ENCODE measurements at places on chromosomes 7 and 10.
A peak's percentile ranks its signal among the peaks of the same experiment; 100 is the strongest.

DNA sequence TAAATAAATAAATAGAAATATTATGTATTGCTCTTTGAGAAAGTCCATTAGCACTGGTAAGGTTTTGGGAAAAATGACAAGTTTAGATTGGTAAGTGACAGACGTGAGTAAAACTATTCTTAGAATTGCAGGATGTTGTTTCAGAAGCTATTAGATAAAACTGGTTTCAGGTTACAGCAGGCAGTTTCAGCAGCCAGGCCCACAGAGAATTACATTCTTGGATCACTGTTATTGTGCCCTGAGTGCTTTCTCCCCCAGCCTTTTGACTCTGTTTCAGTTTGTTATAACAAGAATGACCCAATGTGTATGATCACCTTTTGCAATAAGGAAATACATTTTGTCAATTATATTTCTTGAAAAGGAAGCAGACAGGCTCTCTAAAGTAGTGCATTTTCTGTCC, 86.5 kb downstream of the DKK1 start:
- DNase-seq = no peak

DNA sequence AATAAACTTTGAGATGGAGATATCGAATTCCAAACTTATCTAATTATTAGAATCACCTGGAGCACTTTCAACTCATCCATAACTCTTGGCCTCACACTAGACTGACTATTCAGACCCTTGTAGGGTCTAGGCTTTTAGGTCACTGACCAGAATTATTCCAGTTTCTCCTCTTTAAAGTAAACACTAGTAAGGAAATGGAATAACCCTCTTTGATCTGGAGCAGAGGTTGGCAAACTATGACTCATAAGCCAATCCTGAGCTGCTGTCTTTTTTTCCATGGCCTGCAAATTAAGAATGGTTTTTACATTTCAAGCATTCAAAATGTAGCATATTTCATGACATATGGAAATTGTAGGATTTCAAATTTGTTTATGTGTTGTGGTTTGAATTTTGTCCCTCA, 1601.9 kb downstream of the REEP3 start:
- no peak for DNase-seq

DNA sequence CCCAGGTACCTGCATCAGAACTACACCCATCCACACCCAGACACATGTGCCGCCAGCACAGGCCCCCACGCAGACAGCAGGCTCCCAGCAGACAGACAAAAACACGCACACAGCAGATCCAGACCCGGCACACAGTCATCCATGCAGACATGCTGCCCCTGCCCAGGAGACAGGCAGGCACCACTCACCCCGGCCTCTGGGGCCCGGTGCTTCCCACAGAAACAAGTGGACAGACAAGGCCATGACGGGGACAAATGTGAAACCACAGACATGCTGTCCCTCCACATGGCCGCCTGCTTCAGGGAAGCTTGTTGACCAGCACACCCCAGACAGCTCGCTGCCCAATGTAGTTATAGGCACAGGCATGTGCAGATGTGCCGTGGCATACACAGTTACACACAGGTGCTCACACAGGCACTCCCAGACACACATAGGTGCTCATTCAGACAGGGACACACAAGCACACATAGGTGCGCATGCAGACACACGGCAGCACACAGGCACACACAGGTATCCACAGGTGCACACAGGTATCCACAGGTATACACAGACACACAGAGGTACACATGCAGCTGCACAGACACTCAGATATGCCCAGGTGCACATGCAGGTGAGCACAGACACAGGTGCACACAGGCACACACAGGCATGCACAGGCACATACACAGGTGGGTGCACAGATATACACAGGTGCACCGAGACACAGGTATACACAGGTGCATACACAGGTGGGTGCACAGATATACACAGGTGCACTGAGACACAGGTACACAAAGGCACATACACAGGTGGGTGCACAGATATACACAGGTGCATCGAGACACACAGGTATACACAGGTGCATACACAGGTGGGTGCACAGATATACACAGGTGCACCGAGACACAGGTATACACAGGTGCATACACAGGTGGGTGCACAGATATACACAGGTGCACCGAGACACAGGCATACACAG, 10.5 kb upstream of the SCART1 start:
- DNase-seq = no peak

GRCh38 chr10:45424668-45425404, 50.8 kb downstream of the ALOX5 start:
- no peak for DNase-seq

- no peak for DNase-seq
Measured at GRCh38 chr10:111297351-111297848, 220.6 kb downstream of the ADRA2A start.

- DNase-seq = no peak
Measured at GRCh38 chr7:17103984-17104383, 194.5 kb upstream of the AHR start.

DNA sequence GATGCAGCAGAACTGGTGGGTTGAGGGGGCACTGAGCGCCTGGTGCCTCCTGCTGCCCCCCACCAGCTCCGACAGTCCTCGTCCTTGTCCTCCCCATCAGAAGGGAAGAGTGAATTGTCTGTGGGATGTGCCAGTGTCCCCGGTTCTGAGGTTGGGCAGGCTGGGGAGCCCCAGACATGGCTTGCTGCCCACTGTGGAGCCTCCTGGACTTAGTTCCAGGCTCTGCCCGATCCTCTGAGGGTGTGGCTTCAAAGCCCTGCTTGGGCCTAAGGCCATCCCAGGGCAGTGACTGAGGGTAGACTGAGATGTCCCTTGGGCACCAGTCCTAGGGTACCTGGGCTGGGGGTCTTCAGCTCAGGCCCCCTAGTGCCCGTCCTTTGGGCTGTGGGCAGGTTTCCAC, 168.8 kb downstream of the RNF216 start:
- no peak for DNase-seq

- no peak for DNase-seq
Measured at GRCh38 chr10:95397747-95398146, 106.9 kb upstream of the PDLIM1 start.

GRCh38 chr7:48083114-48083830, 5.8 kb upstream of the UPP1 start:
- DNase-seq = no peak

- DNase-seq = no peak
Measured at GRCh38 chr7:110291430-110291829, 799.5 kb upstream of the LRRN3 start.

- no peak for DNase-seq
Measured at GRCh38 chr7:24697416-24697815, 59.8 kb downstream of the GSDME start.

- DNase-seq = no peak
Measured at GRCh38 chr7:28570113-28570969, 158.0 kb downstream of the CREB5 start.

- no peak for DNase-seq
Measured at GRCh38 chr7:16270844-16271243, 150.5 kb downstream of the CRPPA start.

GRCh38 chr10:101284744-101285463, 55.6 kb upstream of the LBX1 start:
- no peak for DNase-seq

GRCh38 chr7:66323114-66323796, 118.1 kb downstream of the TPST1 start:
- DNase-seq = no peak

DNA sequence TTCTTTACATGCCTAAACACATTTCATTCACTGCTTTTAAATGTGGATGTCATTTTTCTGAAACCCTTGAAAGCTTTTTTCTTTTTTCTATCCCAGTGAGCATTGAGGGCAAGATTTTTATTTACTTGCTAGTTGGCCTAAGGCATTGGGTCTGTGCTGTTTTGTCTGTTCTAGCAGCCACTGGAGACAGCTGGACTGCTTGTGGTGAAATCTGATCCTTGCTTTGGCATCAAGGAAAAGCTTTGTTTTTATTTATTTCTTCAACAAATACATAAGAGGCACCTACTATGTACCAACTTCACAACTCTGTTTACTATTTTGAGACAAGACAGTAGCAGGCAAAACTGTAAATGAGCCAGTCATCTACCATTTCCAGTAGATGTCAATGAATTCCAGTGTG, 28.4 kb upstream of the PDLIM1 start:
- no peak for DNase-seq

GRCh38 chr10:68302503-68302823, 29.4 kb upstream of the HNRNPH3 start:
- DNase-seq = no peak

- no peak for DNase-seq
Measured at GRCh38 chr10:119409906-119410305, 132.6 kb downstream of the RGS10 start.

- no peak for DNase-seq
Measured at GRCh38 chr10:128877141-128877540, 589.9 kb upstream of the MGMT start.

GRCh38 chr10:88964869-88965415, 12.4 kb upstream of the ACTA2 start:
- DNase-seq = no peak

GRCh38 chr10:71632200-71632820, 87.3 kb downstream of the C10orf105 start:
- no peak for DNase-seq

DNA sequence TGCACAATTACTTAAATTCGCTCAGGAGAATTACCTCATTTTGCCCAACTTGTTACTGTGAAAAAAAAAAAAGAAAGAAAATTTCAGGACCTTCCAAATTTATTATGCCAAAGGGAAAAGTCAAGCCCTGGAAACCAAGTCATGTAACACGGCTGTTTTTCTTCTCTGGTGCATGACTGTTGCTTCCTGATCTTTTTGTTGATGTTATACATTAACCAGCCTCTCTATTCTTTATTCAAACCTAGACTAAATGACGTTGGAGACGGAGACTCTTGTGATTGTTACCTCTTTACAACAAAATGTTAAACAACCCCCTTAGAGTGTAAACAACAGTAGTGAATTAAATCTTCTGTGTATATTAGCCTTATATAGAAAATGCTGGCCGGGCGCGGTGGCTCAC, 16.1 kb upstream of the ZC3HAV1 start:
- no peak for DNase-seq

- DNase-seq = peak; percentile 24
Measured at GRCh38 chr10:89206402-89207180, 526 bp downstream of the CH25H start.

DNA sequence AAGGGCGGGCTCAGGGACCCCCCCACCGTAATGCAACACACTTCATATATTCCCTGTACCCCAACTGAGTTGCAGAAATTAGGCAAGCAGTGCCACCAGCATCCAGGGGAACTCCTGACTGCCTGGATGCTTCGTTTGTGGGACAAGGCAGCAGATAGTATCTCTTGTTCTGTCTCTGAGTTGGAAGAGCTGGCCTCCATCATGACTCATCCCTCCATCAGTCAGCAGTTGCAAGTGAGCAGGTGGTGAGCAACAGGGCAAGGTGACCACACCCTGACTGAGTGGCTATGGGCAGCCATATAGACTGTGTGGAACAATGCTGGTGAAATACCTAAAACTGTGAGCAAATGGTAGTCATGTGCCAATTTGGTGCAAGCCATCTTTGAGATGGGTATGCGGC, 22.8 kb upstream of the ADAMTS14 start:
- no peak for DNase-seq

GRCh38 chr7:11727864-11728263, 104.1 kb downstream of the THSD7A start:
- DNase-seq = no peak

GRCh38 chr10:123241391-123242141, 87.4 kb downstream of the BUB3 start:
- DNase-seq = peak; percentile 55

DNA sequence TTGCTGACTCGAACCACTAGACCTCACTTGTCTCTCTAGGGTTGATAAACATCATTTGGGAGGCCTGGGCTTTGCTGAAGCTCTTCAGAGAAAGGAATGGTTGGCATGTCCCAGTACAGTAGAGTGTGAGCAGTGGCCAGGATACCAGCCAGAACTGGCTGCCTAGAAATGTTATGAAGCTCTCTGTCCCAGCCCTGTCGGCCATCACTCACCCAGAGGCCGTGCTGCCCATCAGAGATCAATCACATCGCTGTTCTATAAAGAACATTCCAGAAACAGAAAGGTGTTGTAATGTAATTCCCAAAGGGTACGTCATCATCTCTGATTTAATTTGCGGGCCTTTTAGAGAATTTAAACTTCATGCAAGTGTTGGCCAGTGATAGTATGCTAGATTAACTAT, 111.5 kb downstream of the PRPF18 start:
- no peak for DNase-seq

GRCh38 chr7:9181356-9181755, 747.9 kb downstream of the NXPH1 start:
- no peak for DNase-seq

DNA sequence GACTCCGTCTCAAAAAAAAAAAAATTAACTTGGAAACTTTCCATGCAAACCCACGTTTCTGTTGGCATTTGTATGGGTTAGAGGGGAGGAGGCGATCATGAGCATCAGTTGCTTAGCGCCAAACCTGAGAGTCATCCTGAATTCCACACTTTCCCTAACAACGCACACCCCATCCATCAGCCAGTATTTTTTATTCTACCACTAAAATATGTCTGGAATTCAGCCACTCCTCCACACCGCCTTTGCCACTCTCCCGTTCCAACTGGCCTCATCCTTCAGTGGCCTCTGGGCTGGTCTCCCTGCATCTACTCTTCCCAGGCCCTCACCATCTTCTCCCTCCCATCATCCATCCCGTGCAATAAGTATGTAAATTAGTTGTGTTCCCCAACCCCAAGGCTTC, 4.7 kb upstream of the LMBR1 start:
- no peak for DNase-seq

All from effector CD4-positive, alpha-beta T cell (primary cell).